Left forelimb (tissue), 1 donor: ENCODE measurements at places on chromosomes 5 and 9.

- DNase-seq = no peak
Observed at GRCh38 chr9:119917175-119917574, 547.9 kb upstream of the BRINP1 start.

DNA sequence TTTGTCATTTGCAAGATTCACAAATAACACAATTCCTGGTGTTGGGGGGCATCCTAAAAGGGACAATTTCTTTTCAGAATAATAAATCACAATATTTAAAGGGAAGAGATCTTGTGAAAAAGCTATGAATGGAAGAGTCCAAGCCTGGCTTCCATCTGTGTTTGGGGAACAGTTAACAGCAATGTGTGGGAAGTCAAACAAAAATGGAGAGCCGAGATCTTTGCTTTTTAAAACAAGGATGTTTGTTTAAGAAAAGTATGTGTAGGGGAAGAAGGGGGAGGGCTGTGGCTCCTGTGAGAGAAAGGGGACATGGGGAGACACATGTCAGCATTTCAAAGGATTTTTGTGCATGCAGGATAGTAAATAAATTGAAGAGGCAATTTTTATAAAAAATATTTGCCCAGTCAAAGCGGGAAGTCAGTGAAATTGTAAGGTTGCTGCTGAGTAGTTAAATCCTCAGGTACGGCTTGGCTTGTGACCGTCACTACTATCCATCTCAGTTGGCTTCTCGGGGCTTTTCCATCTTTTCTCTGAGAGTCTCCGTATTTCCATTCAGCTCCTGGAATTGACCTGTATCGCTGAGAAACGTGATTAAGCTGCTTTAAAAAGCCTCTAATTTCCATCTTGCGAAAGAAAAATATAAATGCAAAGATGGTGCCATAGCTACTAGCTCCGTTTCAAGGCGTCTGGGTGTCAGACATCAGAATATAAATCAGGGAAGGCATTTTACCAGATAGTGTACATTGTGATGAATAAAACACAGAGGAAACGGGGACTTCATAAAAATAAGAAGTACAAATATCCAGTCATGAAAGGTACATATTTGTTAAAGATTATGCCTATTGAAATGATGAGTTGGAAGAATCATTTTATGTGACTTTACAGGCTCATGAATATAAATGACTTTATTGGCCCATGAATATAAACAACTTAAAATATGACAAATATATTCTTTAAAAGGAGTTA lies 52.9 kb upstream of the VCAN start:
- no peak for DNase-seq

- no peak for DNase-seq
Observed at GRCh38 chr5:173020154-173020581, 36.0 kb upstream of the CREBRF start.

DNA sequence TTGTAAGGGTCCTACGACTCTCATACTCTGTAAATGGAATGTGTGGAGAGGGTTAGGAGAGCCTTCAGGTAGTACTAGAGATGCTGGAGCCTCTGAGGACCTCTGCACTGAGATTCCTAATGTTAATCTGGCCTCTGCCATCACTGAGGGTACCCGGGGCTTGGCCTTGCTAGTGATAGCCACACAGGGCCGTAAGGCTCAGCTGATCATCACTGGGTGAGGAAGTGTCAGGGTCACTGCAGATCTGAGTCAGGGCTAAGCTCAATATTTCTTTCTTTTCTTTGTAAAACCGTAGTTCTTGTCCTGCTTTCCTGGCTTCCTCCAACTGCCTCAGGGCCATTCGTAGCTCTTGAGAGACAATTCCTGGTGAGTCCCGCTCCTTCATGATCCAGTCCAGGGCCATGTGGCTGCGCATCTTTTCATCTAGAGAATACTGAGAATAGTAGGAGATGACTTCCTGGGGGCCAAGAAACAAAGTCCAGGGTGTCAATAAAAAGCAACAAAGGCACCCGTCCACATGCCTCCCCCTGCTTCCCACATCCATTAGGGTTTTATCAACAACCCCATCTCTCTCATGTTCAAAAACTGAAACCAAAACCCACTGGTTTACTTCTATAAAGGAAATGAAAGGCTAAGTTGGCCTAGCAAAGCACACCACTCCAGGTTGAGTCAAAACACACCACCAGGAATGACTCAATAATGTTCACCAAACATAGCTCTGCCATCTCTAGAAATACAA lies 47.7 kb downstream of the LIX1 start:
- DNase-seq = no peak

- no peak for DNase-seq
Observed at GRCh38 chr9:130045725-130046450, 2.9 kb upstream of the FNBP1 start.

GRCh38 chr5:8767746-8768145 lies 778.1 kb downstream of the SEMA5A start:
- DNase-seq = no peak

DNA sequence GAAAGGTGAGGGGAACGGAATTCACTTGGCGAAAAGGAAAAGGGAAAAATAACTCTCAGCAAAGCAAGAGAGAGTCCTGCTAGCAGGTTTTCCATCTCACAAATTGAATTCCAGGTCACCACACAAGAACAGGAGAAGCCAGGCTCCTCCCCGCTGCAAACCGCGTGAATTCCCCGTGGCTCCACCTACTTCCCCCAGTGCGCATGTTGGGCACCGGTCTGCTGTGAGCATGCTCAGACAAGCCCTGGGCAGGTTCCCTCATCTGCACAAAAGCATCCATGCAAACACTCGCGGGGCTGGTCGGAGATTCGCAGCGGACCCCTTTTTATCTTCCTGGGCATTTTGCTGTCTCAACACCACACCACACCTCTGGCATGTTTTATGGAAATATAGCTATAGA lies 58.5 kb upstream of the S1PR3 start:
- DNase-seq = no peak

DNA sequence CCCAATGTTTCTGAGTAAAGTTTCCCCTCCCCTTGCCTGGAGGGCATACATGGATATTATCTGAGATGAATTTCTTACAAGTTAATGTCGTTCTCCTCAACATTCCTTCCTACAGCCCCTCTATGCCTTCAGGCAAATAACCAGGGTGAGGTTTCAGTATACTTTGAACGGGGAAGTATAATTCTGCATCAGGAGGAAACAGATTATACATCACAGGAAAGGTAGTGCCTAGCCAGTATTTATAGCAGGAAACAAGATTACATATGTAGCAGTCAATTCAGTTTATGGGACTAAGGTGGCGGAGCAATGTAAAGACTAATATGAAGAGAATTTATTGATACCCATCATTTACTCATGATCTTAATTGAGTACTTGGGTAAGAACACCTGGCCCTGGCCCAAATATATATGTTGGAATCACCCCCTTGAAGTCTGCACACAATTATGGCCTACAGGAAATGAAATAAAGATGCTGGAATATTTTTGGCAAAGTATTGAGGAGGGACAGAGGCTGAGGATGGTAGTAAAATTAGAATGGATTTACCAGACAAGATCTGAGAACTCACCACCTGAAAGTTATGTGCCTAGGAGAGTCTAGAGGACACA lies 661.1 kb downstream of the PTPRD start:
- DNase-seq = no peak

DNA sequence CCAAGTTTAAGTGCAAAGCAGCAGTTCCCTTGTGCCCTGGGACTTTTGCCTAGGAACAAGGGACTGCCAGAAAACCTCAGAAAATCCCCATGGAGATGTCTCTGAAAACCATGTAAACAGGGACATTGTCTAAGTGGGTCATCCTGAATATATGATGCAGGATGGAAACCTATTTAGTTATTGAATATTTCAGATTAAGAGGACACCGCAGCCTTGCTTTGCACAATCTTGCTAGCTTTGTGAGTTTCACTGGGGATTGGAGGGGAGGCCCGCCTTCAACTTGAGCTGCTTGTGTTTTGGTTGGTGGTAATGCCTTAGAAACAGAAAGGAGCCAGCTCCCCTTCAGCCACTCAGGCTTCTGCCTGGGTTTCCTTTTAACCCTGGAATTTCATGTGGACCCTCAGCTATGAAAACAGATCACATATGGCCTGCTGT lies 112.8 kb downstream of the C9orf152 start:
- no peak for DNase-seq
